Activated CD4-positive, alpha-beta memory T cell treated with anti-CD3 and anti-CD28 coated beads for 36 hours (primary cell): ENCODE measurements at places on chromosomes 5 and 9. TPM values are rescaled to one million over a fixed set of nuclear protein-coding genes. Genes with fewer than 3 reads are reported as not detected.

STXBP1 gene
- total RNA-seq = 27.8 TPM

GRCh38 chr9:83933790-83934189 is 12.6 kb upstream of the KIF27 start:
- DNase-seq = no peak

- DNase-seq = no peak
These were observed 220.4 kb upstream of the CD180 start for GRCh38 chr5:67416986-67417385.

POLK gene
- total RNA-seq = 36.5 TPM

AK8 gene
- 0.10 TPM for total RNA-seq

PITX1 gene
- 0.22 TPM for total RNA-seq

SPIN1 gene
- total RNA-seq = 19.6 TPM

DNA sequence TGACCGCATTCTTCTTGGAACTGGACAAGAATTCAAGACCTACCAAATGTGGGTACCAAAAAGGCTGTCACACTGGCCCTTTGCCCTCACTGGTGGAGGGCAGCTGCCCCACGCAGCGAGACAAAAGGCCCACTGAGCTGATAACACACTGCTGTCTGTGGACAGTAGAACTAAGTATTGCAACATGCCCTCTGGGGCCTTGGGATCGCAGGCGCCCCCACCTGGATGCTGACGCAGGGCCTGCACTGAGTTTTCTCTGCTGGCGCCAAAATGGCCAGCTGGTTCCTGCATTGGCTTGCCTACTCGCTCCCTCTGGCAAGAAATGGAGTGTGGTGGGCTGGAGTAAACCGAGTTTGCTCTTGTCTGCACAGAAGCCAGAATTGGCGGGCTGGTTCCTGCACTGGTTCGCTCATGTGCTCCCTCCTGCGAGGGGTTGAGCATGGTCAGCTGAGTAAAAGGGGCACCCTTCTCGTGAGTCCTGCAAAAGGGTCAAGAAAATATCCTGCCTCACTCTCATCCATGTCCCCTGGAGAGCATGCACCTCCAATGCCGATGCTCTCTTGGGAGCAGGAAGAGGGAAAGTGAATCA is 55.7 kb downstream of the NXNL2 start:
- peak; percentile 22 for DNase-seq

DNA sequence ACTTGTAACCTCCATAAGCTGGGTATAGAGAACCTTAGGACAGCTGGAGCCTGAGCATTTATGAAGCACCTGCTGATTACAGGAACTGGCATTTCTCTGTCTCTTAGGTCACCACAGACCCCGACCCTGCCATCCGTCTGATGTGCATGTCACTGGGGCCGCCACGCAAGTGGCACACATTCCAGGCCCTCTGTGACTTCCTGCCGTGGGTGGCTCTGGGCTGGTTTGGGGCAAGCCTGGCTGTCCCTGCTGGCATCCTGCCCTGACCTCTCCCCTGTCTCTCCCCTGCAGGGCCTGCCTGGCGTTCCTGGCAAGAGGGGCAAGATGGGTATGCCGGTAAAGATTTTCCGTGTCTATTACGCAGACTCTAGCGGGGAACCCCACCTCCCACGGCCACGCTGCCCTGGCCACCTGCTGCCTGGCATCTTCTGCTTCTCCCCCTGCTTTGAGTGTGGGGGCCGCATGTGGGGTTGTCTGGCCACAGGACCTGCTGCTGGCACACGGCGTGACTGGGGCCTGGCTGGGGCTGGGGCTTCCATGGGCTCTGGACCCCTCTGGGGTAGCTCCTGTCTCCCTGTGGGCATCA is 55.4 kb downstream of the COL27A1 start:
- no peak for DNase-seq

GRCh38 chr9:15231788-15232635 is 75.0 kb downstream of the TTC39B start:
- peak; percentile 39 for DNase-seq

DNA sequence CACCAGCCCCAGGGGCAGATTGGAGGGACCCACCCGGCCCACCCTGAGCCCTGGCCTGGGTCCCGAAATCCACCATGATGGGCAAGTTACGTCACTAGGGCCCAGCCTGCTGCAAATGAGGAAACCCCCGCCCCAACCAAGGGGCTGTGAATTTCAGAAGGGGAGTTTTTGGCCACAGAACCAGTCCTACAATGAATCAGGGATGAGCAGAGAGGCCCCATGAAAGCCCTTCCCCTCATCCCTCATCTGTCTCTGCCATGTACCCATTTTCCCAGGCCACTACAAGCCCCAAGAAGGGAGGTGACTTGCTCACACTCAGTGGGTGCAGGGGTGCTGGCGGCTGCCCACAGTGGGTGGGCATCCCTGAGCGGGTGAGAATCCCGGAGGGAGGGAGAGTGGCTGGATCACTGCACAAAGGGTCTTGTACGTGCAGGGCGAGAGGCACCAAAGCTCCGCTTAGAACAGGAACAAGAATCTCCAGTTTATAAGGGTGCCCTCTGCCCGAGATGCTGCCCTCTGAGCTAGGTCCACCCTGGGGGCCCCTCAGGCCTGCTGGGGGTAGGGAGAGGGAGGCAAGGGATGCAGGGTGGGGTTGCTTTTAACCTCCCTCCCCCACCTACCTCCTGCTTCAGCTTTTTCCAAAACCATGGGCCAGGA is 10.4 kb upstream of the TCF7 start:
- DNase-seq = peak; percentile 81

DNA sequence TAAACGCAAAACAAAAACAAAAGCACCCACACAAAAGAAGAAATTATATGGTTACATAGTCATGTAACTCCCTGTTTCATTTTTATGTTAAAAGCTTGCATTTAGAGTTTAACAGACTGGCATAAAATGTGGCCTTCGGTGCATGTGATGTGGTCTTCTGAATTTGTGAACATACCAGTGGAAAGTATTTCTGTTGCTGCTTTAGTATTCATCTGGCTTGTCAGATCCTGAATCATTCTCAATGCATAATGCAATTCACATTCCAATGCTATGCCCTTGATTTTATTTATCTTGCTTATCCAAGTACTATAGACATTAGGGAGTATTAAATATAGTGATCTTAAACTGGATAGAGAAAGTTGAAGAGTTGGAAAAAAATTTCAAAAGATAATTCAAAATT is 740.2 kb upstream of the ZNF608 start:
- no peak for DNase-seq

DNA sequence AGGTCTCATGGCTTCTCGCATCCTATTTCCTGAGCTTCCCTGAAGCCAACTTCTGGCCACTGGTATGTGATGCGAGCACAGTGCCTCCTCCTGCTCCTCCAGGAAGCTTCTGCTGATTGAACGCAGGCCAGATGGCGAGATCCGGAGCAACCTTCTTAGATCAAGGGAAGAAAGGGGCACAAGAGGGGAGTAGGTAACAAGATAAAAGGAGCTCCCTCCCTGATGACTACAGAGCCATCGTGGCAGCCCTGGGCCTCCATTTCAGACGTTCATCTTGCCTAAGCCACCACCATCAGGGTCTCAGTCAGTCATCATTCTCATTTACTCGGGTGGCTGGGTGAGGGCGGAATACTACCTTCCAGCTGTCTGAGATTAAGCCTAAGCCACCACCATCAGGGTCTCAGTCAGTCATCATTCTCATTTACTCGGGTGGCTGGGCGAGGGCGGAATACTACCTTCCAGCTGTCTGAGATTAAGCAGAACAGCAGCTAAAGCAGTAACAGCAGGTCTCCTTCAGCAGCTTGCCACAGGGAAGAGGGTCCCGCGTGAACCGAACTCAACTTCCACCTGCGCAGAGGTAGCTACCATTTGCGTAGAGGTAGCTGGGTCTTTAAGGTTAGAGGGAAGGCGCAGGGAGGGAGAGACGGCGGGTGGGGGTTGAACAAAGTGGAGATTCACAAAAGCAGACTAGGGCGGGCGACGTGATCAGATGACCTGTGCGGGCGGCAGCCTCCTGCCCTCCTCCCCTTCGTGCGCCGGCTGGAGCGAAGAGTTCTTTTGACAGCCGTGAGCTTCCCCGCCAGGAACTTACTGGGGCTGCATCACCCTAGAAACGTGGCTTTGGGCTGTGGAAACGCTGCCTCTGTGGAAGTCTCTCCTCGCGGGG is 27.9 kb upstream of the MGAT1 start:
- peak; percentile 78 for DNase-seq

DNA sequence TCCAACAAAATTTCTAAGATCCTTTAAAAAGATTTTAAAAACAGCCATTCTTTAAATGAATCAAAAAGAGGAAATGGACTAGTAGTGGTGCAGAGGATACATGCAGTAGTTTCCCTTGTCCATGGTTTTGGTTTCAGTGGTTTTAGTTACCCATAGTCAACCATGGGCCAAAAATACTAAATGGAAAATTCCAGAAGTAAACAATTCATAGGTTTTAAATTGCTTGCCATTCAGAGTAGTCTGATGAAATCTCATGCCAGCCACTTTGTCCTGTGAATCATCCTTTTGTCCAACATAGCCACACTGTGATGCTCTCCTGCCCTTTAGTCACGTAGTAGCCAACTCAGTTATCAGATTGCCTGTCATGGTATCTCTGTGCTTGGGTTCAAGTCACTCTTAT is 286.1 kb downstream of the ANXA1 start:
- no peak for DNase-seq

DNA sequence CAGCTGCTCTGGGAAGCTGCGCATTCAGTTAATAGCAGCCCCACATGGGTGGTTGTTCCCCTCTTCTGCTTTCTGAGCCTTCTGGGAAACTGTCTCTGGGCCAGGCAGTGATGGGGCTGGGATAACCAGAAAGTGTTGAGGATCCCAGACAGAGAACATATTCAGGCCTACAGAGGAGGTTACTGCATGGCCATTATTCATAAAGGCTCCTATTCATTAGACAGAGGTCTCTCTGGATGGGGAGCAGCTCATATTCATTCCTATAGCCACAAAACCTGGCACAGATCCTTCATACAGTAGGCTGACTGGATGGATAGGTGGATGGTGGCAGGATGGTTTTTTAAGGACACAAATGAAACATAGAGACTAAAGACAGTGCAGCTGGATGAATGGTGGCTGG is 76.3 kb downstream of the HSPA4 start:
- DNase-seq = no peak

- DNase-seq = no peak
These were observed 44.6 kb upstream of the PIK3R1 start for GRCh38 chr5:68170826-68171558.

- peak; percentile 69 for DNase-seq
These were observed 169.5 kb downstream of the RGS3 start for GRCh38 chr9:113632776-113633590.

DNA sequence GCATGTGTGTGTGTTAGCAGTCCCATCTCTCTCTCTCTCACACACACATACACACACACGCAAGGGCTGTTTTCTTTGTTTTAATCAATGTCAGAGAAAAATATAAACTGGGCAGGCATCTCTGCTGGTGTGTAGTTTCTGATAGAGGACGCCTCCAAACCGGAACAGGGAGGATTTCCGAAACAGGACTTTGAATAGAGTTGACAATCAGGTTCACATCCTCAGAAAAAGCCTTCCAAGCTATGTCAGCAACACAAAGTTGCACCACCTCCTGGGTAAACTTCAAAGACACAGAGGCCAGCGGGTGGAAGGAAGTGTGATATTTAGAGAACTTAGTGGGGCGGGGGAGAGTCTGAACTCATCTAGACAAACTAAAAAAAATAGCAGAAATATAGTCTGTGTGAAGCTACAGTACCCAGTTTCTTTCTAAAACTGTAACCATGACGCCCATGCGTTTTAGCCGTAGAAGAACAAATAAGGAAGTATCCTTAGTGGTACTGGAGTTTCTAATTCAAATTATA is 1.2 kb downstream of the ST8SIA4 start:
- DNase-seq = peak; percentile 74

LECT2 gene
- total RNA-seq = not detected

- DNase-seq = no peak
These were observed 75.4 kb upstream of the CPLX2 start for GRCh38 chr5:175795959-175796358.

- DNase-seq = no peak
These were observed 215.3 kb downstream of the MLLT3 start for GRCh38 chr9:20407013-20407412.

- DNase-seq = no peak
These were observed 35.3 kb downstream of the HRH2 start for GRCh38 chr5:175692996-175693710.

- DNase-seq = no peak
These were observed 15.6 kb upstream of the PTBP3 start for GRCh38 chr9:112349008-112349333.

GRCh38 chr9:127777368-127777980 is 992 bp downstream of the SH2D3C start:
- peak; percentile 41 for DNase-seq

OTP gene
- total RNA-seq = not detected

MYMK gene
- not detected for total RNA-seq

- no peak for DNase-seq
These were observed 483.4 kb downstream of the ZNF608 start for GRCh38 chr5:124262991-124263571.

GBGT1 gene
- total RNA-seq = 3.6 TPM

PCDHGC5 gene
- not detected for total RNA-seq

DNA sequence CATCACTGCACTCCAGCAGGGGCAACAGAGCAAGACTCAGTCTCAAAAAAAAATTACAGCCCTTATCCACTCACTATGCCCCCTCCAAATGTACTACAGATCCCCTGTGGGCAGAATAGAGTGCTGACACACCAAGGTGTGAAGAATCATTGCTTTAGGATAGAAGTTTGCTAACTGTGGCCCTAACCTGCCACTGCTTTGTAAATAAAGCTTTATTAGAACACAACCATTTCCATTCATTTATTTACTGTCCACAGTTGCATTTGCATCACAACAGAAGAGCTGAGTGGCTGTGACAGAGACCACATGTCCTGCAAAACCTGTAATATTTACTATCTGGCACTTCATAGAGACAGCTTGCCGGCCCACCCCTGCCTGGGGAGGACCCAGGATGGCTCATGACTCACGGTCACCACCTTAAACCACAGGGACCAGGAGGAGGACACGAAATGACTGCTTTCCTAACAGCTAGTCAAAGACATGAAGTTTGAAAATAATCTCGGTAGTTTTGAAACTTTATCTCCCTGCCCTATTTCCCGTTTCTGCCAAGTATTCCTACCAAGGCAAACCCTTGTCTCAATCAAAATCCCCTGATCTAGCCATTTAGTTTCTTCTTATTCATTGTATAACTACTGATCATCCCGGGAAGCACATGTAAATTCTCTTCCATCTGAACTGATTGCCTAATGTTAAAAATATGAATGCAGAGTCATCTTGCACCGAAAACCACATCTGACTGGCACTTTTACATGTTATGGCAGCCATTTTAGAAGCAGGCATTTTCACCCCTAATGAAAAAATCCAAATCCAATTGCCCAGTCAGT is 206.1 kb downstream of the SLIT3 start:
- DNase-seq = no peak
